ENCODE measurements at places on chromosomes 3 and 15.

DNA sequence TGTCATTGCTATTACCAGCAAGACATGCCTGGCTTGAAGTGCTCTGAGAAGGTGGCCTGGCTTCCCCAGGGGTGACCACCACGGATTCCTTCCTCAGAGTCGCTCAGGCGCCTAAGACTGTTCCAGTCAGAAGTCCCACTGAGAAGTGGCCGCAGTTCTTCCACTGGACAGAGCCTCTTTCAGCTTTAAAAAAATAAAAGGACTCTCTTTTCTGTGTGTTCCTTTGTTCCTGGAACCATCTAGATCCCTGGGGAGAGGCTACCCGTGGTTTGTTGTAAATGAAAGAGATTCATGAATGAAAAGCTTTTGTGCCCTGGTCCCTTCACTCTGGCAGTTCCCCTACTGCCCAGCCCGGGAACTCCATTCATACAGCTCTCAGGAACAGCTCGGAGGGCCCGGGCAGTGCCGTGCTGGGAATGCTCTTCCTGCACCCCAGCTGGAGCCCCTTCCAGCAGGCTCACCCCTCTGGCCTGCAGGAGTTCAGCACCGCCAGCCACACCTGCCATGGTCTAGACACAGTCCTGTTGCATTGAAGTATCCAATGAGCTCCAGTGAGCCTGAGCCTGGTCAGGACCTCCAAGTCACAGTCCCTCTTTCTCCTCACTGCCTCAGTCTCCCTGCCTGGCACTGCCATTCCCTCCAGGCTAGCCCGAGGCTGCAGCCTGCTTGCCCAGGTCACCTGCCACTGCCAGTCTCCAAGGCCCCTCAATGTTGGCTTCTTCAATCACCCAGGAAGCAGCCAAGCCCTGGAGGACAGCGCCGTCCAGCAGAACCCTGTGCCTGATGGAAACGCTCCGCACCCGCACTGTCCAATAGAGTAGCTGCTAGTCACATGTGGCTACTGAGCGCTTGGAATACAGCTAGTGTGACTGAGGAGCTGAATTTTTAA, 75.4 kb downstream of the XXYLT1 start:
- no peak for DNase-seq

- DNase-seq, result no peak
Measured at GRCh38 chr3:138429665-138430064, 4.8 kb upstream of the ESYT3 start.

DNA sequence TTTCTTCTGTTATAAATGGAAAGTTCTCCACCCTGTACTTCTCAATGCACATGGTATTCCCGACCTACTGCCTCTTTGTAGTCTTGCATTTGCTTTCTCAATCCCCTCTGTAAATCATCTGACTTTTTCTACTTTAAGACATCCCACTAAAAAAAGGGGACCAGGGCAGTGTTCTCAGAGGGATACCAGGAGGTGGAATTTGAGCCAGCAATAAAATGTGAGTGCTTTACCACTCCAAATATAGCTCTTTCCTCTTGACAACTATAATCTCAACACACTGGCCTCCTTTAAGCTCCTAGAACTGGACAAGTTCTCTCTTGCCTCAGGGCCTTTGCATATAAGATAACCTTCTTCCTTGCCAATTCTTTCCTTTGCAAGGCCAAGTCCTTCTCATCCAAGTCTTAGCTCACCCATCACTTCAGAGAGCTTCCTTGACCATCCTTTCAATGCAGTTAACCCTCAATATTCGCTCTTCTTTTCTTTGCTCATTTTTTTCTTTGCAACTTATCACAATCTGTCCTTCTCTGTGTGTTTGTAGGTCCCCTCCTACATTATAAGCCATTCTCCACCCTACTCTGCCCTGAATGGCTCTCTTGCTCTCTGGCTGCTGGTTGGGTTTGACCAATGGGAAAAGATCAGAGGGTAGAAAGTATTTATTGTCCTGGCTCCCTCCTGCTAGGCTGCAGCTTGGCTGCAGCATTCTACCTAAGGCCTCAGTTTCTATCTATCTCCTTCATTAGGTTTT, 93.4 kb downstream of the PRICKLE2 start:
- no peak for DNase-seq

- no peak for DNase-seq
Measured at GRCh38 chr3:36891701-36892160, 53.1 kb downstream of the TRANK1 start.

DNA sequence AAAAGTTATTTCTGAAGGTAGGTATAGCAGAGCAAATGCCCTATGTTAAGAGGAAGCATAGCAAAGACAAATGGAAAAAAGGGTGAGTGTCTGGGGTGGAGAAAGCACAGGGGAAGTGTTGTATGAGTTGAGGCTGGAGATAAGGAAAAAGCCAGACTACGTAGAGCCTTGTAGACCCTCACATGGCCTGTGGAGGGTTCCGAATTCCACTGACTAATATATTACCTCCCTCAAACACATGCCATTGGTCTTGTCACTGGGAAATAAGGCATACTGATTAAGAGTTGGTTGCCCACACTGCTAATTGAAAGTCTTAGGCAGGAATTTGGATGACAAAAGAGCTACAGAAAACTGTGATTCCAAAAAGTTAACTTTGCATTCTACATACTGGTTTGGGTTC, 65.2 kb downstream of the TRAT1 start:
- DNase-seq, result no peak

DNA sequence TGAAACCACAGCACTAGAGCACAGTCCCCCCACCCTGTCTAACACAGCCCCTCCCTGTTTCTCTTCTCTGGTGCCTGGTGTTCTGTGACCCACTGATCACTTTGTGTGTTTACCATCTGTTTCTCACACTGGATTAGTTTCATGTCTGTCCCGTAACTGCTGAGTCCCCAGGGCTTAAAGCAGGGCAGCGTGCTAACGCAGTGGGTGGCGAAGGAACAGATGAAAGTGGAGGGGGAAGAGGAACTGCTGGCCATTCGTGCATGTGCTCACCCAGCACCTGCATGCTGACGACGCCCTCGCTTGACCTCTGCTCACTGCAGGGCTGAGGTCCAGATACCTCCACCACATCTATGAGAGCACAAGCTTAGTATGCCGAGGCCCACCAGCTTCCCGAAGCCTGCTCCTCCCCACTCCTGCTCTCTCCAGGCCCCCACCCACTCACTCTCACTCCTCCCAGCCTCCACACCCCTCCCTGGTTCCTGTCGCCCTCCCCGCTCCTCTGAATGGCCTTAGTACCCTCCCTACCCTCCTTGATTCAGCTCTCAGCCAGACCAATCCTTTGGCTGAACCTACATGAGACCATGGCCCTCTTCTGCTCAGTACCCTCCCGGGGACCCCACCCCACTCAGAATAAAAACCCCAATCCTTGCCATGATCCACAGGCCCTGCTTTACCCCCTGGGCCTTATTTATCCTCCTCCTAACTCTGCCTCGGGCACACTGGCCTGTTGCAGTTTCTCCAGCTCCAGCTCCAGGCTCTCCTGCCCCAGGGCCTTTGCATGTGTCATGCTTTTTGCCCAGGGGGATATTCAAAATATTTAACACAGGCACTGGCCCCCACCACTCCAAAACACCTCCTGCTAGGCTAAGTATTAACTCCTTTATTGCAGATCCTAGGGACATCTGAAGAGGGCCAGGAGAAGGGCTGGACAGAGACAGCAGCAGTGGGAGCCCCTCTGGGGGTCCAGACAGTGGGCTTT, 15.1 kb upstream of the IQSEC1 start:
- no peak for DNase-seq

DNA sequence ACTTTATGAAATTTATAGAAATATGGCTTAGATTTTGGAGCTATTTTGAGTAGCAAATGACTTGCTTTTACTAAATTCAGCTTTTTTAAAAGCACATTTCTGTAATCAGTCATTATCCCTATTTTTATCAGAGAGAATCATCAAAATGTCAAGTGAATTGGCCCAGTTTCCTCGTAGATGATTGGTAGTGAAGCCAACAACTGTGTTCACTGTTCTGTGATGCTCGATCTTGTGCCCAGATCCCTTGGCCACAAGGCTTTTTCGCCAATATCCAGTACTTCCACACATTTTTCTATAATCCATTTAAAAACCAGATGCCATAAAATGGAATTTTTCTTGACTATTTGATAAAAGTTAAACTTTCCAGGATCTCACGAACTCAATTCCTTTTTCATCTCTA, 336.5 kb downstream of the ZNF385D start:
- no peak for DNase-seq

DNA sequence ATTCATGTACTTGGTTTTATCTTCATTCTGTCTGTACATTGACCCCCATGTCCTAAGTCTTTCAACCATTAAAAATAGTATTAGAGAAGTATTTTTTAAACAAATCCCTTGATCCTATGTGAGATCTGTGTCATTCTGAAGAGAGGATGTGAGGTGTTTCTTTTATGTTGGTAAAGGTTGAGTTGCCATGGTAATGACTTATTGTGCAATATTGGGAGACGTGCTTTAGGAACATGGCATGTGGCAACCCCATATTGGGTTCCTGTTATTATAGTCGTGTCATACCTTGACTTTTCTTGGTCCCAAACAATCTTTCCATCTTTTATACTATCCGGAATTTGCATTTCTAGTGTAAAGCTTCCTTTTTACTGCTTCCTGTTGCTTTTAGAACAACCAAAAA, 203.1 kb downstream of the KCNAB1 start:
- no peak for DNase-seq

DNA sequence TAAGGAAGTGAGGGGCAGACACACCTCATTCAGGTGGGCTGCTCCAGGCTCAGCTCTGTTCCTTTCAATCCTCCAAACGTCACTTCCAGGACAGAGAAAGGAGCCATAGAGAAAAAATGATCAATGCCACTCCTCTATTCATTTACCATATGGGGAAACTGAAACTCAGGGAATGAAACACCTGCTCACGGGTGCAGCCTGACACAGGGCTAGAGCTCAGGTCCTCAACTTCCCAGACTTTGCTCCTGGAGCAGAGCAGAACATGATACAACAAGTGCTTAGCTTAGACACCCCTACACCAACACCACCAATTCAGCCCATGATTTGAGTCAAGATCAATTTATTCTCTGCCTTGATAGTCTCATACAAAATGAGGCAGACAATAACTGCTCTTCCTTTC, 58.5 kb upstream of the LPP start:
- DNase-seq, result no peak

GRCh38 chr3:54087581-54088410, 34.6 kb upstream of the CACNA2D3 start:
- DNase-seq, result no peak

- DNase-seq, result no peak
Measured at GRCh38 chr3:170982733-170983132, 43.8 kb downstream of the SLC2A2 start.

DNA sequence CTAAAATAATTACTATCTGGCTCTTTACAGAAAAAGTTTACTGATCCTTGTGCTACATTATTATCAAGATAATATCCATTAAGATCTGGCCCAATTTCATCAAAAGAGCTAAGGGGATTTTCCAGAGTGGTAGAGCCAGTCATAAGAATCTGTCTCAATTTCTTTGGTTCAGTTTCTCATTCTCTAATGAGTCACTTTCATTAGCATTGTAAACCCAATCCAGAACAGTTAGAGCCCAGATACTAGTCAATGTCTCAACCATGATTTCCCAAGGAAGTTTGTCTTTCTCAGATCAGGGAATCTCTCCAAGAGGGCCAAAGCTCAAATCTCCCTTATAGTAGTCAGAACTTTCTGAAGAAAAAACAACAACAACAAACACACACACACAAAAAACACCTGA, 131.1 kb upstream of the PPP2R3A start:
- DNase-seq, result no peak

GRCh38 chr3:127667119-127667681, 5.6 kb upstream of the ABTB1 start:
- no peak for DNase-seq

- peak; percentile 3 for DNase-seq
Measured at GRCh38 chr3:198081421-198081844, 121.4 kb downstream of the LMLN start.

GRCh38 chr15:76150971-76151598, 91.3 kb downstream of the TMEM266 start:
- peak; percentile 77 for DNase-seq

DNA sequence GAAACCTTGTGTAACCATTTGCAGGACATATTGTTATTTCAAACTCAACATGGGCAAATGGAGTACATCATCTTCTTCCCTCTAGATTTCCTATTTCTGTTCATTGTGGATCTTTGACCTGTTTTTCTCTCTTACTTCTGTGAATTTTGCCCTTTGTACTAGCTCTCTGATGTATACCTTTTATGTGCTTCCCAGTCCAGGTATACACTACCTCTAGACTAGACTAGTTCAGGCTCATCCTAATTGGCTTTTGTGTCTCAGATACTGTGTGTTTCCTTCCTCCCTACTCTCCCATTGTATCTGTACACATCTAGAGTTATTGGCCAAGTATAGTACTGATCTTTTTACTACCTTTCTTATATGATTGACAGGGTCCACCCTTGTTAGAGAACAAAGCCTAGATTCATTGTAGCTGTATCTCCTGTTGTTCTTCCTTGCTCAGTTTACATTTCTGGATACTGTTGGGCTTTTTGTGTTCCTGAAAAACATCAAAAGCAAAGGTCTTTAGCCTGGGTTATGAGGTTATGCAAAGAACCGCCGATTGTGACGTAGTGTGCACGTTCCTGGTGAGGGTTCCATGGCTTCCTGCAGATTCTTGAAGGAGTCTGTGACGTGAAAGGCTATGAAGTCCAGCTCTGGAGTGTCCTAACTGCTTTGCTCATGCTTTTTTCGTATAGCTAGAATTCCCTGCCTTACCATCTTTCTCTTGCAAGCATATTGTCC, 167.4 kb downstream of the KLHL25 start:
- no peak for DNase-seq

DNA sequence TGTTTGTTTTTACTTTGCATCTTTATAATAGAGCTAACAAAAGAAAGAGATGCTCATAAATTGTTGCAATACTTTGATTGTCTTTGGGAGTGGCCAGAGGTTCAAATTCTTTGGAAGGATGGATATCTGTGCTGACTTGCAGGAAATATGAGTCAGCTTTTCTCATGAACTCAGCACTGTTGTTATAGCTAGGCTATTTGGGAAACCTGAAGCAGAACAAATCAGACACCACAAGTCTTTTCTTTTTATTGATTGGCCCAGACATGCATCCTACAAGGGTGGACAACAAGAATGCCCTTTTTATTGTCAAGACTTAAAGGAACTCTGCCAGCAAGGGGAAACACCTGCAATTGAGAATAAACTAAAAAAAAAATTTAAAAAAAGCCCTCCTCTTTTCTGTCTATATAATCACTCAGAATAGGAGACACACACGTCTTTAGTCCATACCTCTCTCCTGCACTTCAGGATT, 4.6 kb upstream of the DENND4A start:
- DNase-seq, result no peak

GRCh38 chr15:84929795-84930603, 45.5 kb downstream of the SLC28A1 start:
- DNase-seq, result no peak

GRCh38 chr3:123847209-123847608, 36.9 kb downstream of the MYLK start:
- no peak for DNase-seq
